ENCODE measurements at places on chromosomes 3 and 15.

DNA sequence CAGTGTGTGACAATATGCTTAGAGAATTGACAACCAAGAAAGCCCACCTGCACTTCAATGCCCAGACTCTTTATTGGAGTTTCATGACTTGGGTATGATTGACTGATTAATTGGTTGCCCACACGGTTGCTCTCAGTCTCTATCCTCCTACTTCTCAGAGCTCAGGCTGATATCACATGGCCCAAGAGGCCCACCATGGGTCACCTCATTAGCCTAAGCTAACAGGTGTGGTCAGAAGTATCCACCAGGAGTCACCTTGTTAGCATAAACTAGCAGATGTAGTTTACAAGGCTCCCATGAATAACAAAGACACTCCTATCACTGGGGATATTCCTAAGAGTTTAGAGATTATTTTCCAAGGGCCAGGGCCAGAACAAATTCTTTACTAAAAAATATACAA lies 120.2 kb upstream of the MBNL1 start:
- DNase-seq = no peak

- no peak for DNase-seq
Measured at GRCh38 chr3:79297245-79297960, 470.4 kb downstream of the ROBO1 start.

DNA sequence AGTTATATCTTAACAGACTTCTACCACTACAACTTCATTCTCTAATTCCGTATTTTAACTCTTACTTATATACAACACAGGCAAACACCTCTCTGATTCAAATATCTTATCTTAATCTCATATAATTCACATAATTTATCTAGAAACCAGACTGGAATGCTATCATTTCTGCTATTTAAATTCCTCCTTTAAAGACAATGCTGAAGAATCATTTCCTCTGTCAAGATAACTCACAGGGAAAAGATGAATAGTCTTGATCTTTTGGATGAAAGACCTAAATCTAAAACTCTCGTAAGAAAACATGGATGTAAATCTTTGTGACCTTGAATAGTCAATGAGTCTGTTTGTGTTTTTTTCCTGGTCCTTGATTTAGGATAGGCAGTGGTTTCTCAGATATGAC lies 135.3 kb upstream of the PLXND1 start:
- DNase-seq = no peak

- DNase-seq = no peak
Measured at GRCh38 chr3:132870541-132870940, 148.3 kb upstream of the NPHP3 start.

DNA sequence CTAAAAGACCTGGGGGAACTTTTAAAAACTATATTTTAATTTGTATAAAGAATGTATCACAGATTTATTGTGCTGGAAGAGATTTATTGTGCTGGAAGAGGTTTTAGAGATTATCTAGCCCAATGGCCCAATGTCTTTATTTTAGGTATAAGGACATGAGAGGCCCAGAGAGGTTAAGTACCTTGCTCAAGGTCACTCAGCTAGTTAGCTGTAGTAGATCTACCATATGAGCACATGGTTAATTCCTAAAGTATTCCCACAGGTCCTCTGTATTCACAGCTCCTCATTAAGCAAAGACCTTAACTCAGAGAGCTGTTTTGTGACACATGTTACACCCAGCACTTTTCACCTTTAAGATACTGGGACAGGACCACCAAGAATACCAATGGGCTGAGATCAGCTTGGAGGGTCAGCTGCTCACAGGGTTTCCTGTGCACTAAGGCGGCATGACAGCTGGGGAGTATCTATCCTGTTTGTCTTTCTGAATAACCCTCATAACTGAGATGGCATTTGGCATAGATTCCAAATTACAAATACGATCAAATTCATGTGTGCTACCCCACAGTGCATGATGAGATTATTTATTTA lies 143.1 kb upstream of the TBL1XR1 start:
- DNase-seq = no peak

DNA sequence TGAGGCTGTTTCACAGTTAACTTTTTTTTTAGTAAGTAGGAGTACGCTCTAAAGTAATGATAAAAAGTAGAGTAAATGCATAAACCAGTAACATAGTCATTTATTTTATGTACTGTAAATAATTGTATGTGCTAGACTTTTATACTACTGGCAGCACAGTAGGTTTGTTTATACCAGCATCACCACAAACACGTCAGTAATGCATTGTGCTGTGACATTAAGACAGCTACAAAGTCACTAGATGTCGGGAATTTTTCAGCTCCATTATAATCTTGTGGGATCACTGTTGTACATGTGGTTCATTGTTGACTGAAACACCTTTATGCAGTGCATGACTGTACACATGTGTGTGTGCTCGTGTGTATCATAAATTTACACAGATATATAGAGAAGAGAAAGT lies 618.0 kb upstream of the ADAMTS9 start:
- DNase-seq = no peak

DNA sequence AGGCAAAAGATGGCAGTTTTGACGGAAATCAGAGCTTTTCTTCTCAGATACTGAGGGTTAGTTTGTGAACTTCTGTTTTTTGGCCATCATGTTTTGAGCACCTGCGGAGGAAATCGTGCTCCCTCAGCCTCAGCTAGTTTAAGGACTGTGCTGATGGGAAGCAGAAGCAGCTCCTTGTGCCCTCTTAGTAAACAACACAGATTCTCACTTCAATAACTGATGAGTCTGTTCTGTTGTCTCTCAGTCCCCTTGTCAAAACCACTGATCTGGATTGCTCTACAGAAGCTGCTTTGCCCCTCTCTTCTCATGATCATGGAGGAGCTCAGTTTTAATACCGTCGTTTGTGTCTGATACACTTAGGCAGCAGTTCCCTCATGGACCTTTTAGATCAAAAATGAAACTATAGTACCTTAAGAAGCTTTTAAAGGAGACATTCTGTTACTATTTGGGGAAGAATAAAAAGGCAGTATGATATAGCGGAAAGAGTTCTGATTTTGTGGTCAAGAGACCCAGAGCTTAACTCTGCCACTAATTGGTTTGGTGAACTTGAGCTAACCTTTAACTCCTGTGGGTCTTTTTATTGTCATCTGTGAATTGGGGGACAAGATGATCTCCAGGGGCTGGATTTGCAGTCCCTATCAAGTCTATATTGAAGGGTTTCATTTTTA lies 152.6 kb downstream of the BBX start:
- DNase-seq = peak; percentile 15

DNA sequence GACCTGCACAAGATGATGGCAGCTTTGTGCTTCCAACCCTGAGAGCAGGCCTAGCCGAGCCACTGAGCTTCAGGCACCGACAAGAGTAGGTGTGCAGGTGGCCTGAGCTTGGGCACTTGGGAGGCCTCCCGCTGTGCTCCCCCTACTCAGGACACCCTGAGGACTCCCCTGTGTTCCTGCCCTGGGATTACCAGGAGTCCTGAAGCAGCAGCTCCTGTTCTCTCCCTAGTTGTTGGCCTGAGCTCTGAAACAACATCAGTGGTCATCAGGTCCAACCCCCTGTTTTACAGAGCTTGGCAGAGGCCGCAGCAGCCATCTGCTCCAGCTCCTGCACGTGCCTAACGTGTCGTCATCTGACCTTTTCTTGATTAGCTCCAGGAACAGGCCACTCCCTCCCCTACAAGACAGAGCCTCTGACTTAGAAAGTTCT lies 8.0 kb upstream of the MESP2 start:
- no peak for DNase-seq

DNA sequence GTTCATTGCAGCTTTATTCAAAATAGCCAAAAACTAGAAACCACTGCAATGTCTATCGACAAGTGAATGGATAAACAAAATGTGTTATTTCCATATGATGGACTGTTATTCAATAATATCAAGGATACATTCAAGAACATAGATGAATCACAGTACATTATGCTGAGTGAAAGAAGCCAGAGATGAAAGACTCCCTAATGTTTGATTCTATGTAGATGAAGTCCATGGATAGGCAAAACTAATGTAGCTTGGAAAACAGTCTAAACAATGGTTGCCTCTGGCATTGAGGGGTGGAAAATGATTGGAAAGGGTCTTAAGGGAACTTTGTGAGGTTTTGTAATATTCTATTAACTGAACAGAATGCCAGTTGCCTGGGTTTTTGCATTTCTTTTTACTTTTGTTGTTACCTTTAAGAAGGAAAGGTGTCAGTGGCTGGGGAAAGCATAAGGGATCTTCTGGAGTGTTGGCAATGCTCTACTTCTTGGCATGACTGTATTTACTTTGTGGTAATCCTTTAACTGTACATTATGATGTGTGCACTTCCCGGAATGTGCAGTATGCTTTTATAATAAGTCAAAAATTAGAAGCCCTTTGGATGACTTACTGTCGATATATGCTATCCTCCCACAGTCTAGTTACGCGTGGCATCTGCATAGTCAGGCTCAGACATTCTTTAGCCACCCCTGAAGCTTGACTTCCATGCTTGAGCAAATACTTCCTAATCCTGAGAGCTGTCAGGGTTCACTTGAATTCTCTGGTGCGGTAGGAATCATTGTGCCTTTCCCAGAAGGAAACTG lies 20.5 kb upstream of the ATP10A start:
- no peak for DNase-seq

DNA sequence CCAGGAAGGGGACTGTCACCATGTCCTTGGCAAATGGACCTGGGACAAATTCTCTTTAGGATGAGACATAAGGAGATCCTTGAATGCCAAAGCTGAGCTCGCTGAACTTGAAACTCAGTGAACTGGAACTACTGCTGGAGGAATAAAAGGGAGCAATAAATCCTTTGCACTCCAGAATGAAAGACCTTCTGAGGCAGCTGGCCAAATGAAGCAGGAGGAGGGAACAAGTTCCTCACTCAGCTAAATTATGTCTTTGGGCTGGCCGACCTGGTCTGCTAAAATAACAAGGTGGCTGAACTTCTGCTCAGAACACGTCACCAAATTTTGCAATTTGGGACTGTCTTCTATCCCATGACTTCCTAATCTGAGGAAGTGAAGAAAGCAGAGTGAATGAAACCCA lies 314.7 kb downstream of the LPP start:
- DNase-seq = peak; percentile 3

GRCh38 chr3:183428447-183429211 lies at the start of gene MCF2L2:
MCF2L2 (minus strand) TSS chr3:183428619; CDS start chr3:183427977, 642 bp downstream.
- DNase-seq = peak; percentile 77

DNA sequence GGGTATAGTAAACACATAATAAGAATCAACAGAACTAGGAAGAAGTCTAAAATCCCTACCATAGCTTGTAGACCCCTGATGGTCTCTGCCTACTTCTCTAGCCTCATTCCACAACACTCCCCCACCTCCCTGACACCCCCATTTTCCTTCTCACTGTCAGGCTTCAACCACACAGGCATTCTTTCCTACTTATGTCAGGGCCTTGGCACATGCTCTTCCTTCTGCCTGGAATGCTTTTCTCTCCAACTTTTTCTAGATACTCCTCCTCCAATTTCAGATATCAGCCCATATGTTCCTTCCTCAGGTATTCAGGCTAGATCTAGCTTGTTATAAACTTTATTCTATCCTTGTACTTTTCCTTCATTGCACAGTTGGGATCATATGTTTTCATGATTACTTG lies 106.0 kb upstream of the MRPL3 start:
- DNase-seq = no peak

DNA sequence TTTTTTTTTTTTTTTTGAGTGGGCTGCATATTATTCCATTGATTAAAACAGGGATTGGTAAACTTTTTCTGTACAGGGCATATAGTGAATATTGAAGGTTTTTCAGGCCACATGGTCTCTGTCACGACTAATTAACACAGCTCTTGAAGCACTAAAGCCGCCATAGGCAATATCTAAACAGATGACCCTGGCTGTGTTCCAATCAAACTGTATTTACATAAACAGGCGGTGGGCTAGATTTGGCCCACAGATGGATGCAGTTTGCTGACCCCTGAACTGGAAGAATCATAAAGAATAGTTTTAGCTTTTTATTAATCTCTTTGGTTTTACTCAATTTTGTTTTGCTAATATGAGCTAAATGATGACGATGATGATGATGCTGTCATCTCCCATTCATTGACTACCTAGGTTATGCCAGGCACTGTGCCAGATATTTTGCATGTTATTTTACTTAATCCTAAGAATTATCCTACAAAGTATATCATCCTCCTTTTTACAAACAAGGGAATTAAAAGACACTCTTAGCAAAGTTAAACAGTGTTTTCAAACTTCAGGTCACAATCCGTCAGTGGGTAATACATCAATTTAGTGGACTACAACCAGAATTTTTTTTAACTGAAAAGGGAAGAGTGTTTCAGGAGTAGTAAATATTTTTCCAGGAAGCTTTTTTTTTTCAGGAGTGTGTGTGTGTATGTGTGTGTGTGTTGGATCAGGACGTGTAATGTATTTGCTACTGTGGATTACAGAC lies 54.3 kb downstream of the LMCD1 start:
- DNase-seq = no peak

DNA sequence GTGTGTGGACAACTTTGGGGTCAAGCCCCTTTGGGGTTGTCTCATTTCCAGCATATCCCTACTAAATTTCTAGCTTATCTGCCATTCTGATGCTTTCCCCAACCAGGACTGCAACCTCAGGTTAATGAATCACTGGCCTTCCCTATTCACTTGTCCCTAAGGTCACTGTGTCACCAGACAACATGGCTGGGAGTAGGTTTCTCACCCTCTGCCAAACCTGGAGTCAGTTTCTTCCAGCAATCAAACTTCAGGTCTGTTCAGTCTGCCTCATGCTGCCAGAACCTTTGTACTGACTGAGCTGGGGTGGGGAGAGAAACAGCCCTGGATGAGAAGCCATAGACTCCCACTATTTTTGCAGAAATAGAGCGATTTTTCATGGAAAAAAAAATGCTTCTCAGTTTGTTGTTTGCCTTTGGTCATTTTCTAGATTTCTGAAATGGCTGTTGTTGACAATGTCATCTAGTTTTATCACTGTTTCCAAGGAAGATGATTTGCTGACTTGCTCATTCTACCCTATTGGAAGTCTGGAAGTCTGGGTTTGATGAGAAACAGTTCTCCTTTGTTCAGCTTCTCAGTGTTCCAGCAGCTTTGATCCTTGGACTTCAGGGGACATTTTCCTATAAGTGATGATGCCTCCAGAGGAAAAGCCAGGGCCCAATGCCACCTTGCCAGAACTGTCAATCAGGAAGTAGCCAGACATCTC lies 74.8 kb upstream of the IL12A start:
- no peak for DNase-seq

DNA sequence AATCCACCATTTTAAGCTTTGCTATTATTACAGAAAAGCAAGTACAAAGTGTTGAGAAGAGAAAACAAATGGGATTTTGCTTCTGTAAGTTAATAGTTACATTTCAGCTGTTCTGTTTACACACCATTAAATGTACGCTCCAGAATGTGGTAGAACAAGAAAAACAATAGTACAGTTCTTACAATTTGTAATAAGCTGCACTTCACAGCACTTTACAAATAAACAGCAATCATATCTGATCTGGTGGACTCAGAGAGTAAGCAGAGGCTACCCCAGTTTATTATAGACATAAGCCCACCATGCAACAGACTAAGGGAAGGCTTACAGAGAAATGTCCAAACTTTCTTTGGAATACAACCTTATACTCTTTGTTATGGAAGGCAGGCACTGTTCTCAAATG lies 126.4 kb downstream of the OXSM start:
- DNase-seq = no peak

DNA sequence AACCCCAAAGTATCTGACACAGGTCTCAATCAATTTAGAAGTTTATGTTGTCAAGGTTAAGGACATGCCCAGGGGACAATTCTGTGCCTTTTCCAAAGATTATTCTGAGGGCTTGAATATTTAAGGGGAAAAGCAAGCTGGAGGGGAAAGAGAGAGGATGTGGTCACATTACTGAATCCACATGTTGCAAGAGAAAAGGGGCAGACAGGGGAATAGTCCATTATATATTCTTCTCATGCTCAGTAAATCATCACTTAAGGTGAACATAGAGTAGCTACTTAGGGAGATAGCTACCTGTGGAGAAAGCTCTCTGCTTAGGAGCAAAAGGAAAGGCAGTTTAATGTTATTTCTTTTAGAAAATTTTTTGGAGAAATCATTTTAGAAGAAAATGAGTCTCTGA lies 751.6 kb downstream of the SI start:
- no peak for DNase-seq

Measured in CD4-positive, alpha-beta T cell treated with Interleukin-1 beta for 1 hour (primary cell).